ENCODE measurements at places on chromosomes 3 and 15.

DNA sequence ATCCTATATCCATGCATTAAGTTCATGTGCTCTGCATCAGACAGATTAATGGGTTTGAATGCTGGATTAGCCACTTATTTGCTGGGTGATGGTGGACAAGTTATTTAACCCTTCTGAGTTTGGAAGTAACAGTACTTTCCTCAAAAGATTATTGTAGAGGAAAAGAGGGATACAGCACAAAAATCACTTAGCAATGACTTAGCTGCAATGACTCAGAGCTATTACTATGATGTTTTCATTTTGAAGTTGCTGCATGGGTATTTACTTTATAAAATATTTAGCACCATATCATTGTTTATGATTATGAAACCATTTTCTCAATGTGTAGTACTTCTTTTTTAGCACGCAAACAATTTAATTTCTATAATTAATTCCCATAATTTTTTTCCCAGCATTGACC lies 248.4 kb downstream of the MYRIP start:
- H3K36me3 ChIP-seq: no peaks in the 10 kb centered on the region
- DNase-seq: no peak
- H3K27ac ChIP-seq: no peak overlapping the region
- no peaks in the 10 kb centered on the region for H3K4me1 ChIP-seq

DNA sequence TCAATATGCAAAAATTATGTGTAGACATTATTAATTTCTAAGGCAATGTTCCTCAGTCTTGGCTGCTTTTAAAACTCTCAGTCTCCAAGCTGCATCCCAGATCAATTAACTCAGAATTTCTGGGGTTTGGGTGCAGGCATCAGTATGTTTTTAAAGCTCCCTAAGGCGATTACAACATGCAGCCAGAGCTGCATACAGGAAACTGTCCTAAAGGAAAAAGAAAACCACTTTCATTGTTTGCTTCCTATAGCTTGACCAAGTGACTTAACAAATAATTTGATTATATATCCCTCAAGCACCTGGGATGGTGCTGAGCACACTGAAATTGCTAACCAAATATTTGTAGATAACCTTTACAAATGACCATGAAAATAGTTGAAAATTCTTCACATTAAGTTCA lies 194.7 kb downstream of the DTWD1 start:
- DNase-seq: no peak
- no peaks in the 10 kb centered on the region for H3K27me3 ChIP-seq
- H3K4me1 ChIP-seq: no peaks in the 10 kb centered on the region
- no peak overlapping the region for H3K27ac ChIP-seq
- H3K4me3 ChIP-seq: no peak overlapping the region
- no peaks in the 10 kb centered on the region for H3K36me3 ChIP-seq

GRCh38 chr15:68195336-68196112 lies 9.6 kb downstream of the CALML4 start:
- no peak overlapping the region for H3K4me3 ChIP-seq
- no peaks in the 10 kb centered on the region for H3K27me3 ChIP-seq
- H3K27ac ChIP-seq: no peak overlapping the region

GRCh38 chr15:56428821-56429458 lies 36.0 kb downstream of the MNS1 start:
- no peaks in the 10 kb centered on the region for H3K4me1 ChIP-seq
- H3K36me3 ChIP-seq: no peaks in the 10 kb centered on the region
- no peak overlapping the region for H3K27ac ChIP-seq

DNA sequence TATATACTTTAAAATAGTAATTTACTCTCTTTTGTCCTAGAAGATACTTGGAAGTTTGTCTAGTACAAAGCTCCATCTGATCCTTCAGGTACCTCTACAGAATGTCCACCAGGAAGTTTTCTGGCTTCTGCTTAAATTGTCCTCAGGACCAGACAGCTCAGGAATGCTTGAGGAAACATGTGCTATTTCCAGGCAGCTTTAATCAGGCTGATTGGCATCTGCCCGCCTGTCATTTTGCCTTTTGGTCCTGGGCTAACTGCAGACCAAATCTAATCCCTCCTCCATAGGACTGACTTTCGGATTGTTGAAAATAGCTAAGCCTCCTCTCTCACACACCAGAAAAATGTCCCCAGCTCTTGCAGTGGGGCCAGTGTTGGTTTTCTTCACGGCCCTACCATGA lies 113.4 kb upstream of the RGMA start:
- DNase-seq: no peak
- no peaks in the 10 kb centered on the region for H3K36me3 ChIP-seq

GRCh38 chr3:64318668-64319271 lies 93.5 kb upstream of the PRICKLE2 start:
- no peaks in the 10 kb centered on the region for H3K36me3 ChIP-seq
- DNase-seq: no peak
- no peak overlapping the region for H3K4me3 ChIP-seq
- H3K27ac ChIP-seq: no peak overlapping the region
- no peaks in the 10 kb centered on the region for H3K27me3 ChIP-seq

DNA sequence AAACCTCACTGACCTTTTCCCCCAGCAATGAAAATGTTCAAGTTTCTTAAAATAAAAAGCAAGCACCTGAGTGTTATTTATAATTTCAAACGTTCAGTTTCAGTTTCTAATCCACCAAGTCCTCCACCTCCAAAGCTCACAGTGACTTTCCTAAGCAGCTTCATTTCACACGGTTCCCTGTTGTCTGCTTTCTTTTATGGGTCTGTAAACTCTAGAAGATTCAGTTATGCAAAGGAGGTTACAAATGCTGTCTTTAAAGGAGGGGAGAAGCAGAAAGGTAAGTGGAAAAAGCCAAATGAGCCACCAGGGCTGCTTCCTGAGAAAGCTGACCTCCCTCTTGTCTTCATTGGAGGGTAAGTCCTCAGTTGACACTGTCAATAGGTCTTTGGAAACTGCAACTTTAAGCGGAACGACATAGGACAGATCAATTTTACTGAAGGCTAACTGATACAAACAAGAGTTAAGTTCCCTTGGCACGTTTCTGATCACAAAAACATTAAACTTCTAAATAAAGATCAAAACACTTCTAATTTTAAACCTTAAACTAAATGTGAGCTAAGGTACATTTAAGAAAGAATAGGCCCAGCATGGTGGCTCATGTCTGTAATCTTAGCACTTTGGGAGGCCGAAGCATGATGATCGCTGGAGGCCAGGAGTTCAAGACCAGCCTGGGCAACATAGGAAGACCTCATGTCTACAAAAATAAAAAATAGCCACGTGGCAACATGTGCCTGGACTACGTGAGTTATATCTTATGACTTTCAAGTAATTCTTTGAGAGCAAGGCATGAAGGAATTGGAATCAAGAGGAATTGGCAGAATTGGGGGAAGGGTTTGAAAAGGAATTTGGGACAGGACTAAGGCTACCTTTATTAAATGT lies 151.9 kb upstream of the UBE2E1 start:
- H3K27me3 ChIP-seq: no peaks in the 10 kb centered on the region
- no peak for DNase-seq
- peaks cover 14% of the 10 kb centered on the region for H3K4me1 ChIP-seq
- H3K27ac ChIP-seq: no peak overlapping the region
- no peaks in the 10 kb centered on the region for H3K36me3 ChIP-seq
- H3K4me3 ChIP-seq: no peak overlapping the region

DNA sequence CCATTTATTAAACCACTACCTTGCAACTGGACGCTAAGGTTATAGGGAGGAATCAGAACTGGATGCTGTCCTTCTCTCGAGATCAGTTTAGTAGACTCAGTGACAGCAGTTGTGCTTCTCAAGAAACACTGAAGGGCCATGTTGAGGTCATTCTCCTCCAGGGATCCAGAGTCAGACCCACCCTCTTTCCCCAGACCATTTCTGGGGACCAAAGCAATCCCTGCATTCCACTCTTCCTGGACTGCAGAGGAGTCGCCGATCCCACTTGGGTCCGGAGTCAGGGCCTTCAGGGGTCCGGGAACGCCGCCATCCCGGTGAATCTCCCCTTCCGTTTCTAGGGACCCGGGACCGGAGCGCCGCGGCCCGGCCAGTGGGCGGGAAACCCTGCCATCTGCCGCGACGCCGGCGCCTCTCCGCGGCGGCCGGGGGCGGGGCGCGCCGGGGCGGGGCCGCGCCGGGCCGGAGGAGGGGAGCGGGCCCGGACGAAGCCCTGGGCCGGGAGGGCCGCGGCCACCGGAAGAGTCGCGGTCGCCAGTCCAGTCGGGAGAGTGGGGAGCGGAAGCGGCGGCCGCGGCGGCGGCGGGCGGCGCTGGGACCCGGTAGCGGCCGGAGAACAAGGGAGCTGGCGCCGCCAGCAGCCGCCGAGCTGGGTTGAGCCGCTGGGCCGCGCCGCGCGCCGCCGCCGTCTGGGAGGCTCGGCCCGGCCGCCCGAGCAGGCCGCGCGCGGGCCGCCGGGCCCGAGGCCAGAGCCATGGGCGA lies at the start of gene DVL3:
Gene DVL3 (plus strand): TSS at position 493 of the 759 bp plus-strand sequence. CDS start 259 bp downstream, at position 752.
- peak within 1 kb of the TSS; percentile 82 for H3K4me3 ChIP-seq
- DNase-seq: peak; percentile 55
- H3K36me3 ChIP-seq: no peaks in the 10 kb centered on the region
- H3K4me1 ChIP-seq: no peaks in the 10 kb centered on the region
- H3K27ac ChIP-seq: peak within 1 kb of the TSS; percentile 77
- H3K27me3 ChIP-seq: no peaks in the 10 kb centered on the region

- peaks cover 2% of the 10 kb centered on the region for H3K4me1 ChIP-seq
- H3K27ac ChIP-seq: no peak overlapping the region
- DNase-seq: no peak
These were observed 7.5 kb downstream of the HEXA start for GRCh38 chr15:72368325-72368724.

GRCh38 chr3:148943506-148944205 lies 47.7 kb upstream of the GYG1 start:
- H3K27ac ChIP-seq: no peak overlapping the region
- no peak overlapping the region for H3K4me3 ChIP-seq
- DNase-seq: peak; percentile 81
- no peaks in the 10 kb centered on the region for H3K27me3 ChIP-seq
- H3K36me3 ChIP-seq: no peaks in the 10 kb centered on the region
- no peaks in the 10 kb centered on the region for H3K4me1 ChIP-seq

DNA sequence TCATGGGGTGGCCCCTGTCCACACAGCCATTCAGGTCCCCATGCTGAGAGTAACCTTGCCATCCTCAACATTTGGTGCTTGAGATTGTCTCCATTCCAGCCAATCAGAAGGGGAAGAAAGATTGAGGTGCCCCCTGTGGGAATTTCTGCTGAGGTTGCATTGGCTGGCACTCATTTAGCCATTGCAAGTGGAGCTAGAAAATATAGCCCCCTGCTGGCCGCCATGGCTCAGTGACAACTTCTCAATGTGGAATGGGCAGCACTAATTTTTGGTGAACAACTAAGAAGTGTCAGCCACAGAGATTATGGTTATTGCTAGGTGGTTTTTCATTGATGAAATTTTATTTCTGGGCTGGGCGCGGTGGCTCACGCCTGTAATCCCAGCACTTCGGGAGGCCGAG lies 22.0 kb downstream of the COL6A6 start:
- H3K27ac ChIP-seq: no peak overlapping the region
- H3K4me1 ChIP-seq: no peaks in the 10 kb centered on the region
- DNase-seq: peak; percentile 40
- H3K27me3 ChIP-seq: no peaks in the 10 kb centered on the region

DNA sequence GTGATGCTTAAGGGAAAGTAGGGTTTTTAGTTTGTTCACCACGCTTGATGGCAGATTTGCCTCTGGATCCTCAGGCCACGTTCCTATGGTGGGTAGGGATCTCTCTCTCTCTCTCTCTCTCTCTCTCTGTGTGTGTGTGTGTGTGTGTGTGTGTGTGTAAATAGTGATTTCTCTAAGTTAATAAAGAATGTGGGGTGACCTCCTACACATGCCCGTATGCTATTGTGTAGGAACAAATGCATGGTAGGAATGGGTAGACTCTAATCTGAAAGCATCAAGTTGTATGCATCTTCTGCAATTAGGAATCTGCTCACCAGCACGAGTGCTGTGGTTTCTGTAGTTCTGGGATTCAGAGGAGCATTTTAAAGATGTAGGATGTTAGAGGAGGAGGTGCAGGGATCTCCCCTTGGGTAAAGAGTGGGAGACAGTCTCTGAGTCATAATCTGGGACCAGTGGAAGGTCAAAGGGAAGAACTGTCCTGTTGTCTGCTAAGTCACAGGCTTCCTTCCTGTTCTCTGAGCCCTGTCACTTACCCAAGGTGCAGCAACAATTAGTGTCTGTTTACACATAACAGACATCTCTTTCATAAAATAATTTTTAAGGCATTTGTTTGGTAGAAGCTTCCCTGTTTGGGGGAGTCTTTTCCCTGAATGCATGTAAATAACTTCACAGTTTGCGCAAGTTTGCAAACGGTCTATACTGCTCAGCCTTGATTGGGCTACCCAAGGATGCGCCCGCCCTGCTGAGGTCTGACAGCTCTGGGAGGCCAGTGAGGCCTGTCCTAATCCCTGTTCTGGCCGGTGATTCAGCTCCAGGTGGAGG lies 139.8 kb downstream of the IGF1R start:
- H3K27ac ChIP-seq: no peak overlapping the region
- no peak for DNase-seq
- peaks cover 4% of the 10 kb centered on the region for H3K4me1 ChIP-seq
- no peak overlapping the region for H3K4me3 ChIP-seq
- H3K27me3 ChIP-seq: no peaks in the 10 kb centered on the region

GRCh38 chr3:27556887-27557286 lies 72.7 kb upstream of the SLC4A7 start:
- DNase-seq: peak; percentile 74
- H3K27ac ChIP-seq: peak overlapping the region; percentile 15
- H3K4me1 ChIP-seq: peaks cover 13% of the 10 kb centered on the region
- H3K27me3 ChIP-seq: no peaks in the 10 kb centered on the region
- no peaks in the 10 kb centered on the region for H3K36me3 ChIP-seq

- DNase-seq: peak; percentile 79
- peak overlapping the region; percentile 62 for H3K27ac ChIP-seq
- H3K4me3 ChIP-seq: no peak overlapping the region
- H3K36me3 ChIP-seq: no peaks in the 10 kb centered on the region
- H3K4me1 ChIP-seq: peaks cover 25% of the 10 kb centered on the region
These were observed 102.9 kb upstream of the NR2E3 start for GRCh38 chr15:71707230-71708050.

- peak; percentile 7 for DNase-seq
- no peak overlapping the region for H3K27ac ChIP-seq
- no peaks in the 10 kb centered on the region for H3K27me3 ChIP-seq
- H3K4me1 ChIP-seq: no peaks in the 10 kb centered on the region
- H3K4me3 ChIP-seq: no peak overlapping the region
These were observed 196.1 kb downstream of the RYR3 start for GRCh38 chr15:33506781-33507296.

- H3K4me3 ChIP-seq: no peak overlapping the region
- H3K4me1 ChIP-seq: no peaks in the 10 kb centered on the region
- no peak overlapping the region for H3K27ac ChIP-seq
- peaks cover 3% of the 10 kb centered on the region for H3K27me3 ChIP-seq
- H3K36me3 ChIP-seq: no peaks in the 10 kb centered on the region
These were observed 21.3 kb upstream of the DGKG start for GRCh38 chr3:186383026-186383993.

DNA sequence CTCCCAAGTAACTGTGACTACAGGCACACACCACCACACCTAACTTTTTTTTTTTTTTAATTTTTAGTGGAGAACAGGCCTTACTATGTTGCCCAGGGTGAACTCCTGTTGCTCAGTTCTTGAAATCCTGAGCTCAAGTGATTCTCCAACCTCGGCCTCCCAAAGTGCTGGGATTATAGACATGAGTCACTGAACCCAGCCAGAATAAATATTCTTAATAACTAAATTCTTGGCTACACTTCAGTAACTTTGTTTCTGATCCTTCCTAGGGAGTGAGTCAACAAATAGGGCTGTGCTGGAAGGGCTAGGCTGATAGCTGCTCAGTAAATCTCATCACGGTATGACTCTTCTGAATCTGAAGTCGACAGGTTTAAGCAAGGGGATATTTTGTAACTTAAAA lies 56.6 kb downstream of the P3H2 start:
- H3K36me3 ChIP-seq: no peaks in the 10 kb centered on the region
- H3K4me3 ChIP-seq: no peak overlapping the region
- no peaks in the 10 kb centered on the region for H3K27me3 ChIP-seq
- DNase-seq: peak; percentile 95

Measured in fibroblast of lung (primary cell).